Stimulated activated CD8-positive, alpha-beta memory T cell treated with anti-CD3 and anti-CD28 coated beads, Interleukin-7, amount 100 ng/mL, for 1 hour (primary cell): ENCODE measurements at places on chromosomes 2 and 18.

DNA sequence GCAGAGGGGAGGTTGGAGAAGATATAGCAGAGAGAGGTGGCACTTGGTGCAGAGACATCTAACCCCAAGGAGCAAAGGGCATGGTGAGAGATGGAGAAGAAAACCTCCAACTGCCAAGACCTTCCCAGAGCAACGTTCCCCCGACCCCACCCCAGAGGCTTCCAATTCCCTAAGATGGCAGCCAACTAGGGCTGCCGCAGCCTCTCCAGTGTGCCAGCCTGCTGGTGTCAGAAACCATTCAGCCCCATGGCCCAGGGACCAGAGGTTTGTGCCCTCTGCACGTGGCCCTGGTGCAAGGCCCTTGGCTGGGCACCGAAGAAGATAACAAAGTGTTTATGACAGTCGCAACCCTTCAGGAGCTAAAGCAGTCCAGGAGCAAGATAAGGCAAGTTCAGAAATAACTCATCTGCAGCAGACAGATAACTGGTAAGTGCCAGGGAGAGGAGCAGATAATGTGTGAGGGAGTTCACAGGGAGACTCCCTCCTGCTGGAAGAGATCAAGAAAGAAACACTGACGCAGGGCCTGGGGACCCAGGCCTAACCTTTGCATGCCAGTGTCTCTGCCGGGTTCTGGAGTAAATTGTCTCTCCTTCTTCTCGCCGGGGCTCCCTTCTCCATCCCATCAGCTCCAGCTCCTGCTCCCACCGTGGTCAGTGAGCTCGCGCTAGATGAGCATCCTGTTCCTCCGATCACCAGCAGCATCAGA is 66.1 kb upstream of the ID2 start:
- no peak for DNase-seq

DNA sequence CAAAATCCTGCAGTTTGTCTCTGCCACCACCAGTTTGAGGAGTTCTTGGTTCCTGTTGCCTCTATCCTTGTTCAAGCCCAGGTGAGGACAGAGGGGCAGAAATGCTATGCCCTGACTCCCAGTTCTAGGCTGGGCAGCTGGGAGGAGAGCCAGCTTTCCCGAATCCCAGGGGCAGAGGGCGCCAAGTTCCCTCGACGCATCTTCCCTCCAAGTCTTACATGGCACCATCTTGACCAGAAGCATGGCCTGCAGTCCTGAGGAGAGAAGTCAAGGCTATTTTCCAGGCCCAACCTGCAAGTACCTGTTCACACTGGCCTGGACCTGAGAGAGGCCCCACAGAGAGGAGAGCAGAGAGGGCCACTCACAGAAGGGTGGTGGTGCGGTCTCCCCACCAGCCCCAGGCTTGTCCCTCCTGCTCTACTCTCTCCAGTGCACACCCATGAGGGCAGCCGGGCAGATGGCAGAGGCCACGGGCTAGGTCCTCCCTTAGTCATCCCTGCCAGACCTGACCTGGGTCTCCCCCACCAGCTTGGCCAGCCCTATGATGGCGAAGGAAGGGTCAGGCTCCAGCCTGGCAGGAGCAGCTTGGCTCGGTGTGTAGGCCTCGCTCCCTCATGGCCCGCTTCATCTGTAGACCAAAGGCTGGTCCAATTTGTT is 115.7 kb upstream of the MSTN start:
- DNase-seq, result no peak

- no peak for DNase-seq
Observed at GRCh38 chr2:23549051-23549450, 164.1 kb downstream of the KLHL29 start.

GRCh38 chr2:174450021-174450816 is 36.6 kb downstream of the GPR155 start:
- no peak for DNase-seq

GRCh38 chr18:7259475-7259874 is 28.6 kb downstream of the LRRC30 start:
- DNase-seq, result no peak

- DNase-seq, result no peak
Observed at GRCh38 chr18:12432196-12432595, 24.5 kb downstream of the PRELID3A start.

DNA sequence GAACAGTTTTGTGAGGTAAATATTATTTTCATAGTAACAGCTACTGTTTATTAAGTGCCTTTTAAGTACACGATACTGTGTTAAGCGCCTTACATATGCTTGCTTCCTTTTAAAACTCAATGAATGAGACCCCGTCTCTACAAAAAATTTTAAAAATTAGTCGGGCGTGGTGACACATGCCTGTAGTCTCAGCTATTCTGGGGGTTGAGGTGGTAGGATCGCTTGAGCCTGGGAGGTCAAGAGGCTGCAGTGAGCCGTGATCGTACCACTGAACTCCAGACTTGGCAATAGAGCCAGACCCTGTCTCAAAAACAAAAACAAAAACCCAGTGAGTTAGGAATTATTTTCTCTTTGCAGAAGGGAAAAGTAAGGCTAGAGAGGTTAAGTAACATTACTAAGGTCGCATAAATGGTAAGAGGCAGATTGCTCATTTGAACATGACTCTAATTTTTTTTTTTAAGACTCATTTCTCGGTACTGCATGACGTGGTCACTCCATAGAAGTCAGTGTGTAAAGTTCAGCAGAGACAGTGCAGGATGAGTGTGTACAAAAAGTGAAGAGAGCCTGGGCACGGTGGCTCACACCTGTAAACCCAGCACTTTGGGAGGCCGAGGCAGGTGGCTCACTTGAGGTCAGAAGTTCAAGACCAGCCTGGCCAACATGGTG is 1.1 kb downstream of the METAP1D start:
- DNase-seq, result no peak

- no peak for DNase-seq
Observed at GRCh38 chr18:8529609-8530008, 79.6 kb upstream of the RAB12 start.

DNA sequence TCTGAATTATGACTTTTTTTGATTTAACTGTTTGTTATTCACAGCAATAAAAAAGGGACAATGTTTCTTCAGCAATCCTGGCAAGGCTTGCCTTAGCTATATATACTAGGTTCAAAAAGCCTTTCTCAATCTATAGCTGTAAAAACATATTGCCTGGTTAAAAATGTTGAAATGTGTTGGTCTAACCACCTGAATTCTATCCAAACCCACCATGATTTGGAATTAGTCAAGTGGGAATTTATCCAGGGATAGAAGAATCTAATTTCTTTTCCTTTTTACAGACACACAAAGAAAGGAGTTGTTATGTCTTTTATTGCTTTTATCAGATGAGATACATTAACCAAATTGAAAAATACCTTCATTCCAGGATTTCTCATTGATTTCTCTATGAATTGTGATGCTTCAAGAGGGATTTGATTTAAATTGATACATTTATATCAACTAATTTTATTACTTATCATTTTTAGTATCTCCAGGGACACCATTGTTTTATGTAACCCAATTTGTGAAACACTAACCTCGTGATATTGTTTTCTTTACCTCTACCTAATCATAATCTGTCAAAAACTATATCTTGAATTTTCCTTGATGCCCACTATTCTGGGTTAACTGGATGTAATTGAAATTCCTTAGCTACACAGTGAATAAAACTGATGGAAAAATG is 88.1 kb downstream of the LRP1B start:
- DNase-seq, result no peak

GRCh38 chr2:30871440-30871839 is 64.2 kb upstream of the CAPN13 start:
- no peak for DNase-seq

GRCh38 chr18:42931491-42931890 is 184.0 kb downstream of the RIT2 start:
- no peak for DNase-seq

GRCh38 chr2:234348081-234348480 is 148.8 kb downstream of the ARL4C start:
- DNase-seq, result no peak
